ENCODE measurements at places on chromosomes 7 and 10.

GRCh38 chr7:47066976-47067614 is 514.8 kb downstream of the TNS3 start:
- no peak for DNase-seq

DNA sequence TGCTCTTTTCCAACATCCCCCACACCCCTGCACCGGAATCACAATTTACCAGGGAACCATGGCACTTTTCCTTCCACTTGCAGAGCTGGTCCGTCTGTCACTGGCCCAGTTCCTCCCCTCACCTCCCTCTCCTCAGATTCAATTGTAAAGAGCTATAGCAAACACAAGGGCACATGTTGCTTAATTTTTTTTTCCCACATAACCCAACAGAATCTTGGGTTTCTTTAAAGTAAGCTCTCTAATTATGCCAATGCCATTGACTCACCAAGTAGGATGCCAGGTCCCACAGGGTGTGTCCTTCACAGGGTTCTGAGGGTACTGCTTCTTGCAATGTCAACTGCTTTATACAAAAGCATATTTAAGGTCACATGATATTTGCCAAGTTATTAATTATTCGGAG is 262.2 kb downstream of the AUTS2 start:
- DNase-seq: no peak

- no peak for DNase-seq
Measured at GRCh38 chr7:159078911-159079270, 65.8 kb downstream of the VIPR2 start.

- no peak for DNase-seq
Measured at GRCh38 chr7:137734221-137734620, 112.6 kb downstream of the DGKI start.

DNA sequence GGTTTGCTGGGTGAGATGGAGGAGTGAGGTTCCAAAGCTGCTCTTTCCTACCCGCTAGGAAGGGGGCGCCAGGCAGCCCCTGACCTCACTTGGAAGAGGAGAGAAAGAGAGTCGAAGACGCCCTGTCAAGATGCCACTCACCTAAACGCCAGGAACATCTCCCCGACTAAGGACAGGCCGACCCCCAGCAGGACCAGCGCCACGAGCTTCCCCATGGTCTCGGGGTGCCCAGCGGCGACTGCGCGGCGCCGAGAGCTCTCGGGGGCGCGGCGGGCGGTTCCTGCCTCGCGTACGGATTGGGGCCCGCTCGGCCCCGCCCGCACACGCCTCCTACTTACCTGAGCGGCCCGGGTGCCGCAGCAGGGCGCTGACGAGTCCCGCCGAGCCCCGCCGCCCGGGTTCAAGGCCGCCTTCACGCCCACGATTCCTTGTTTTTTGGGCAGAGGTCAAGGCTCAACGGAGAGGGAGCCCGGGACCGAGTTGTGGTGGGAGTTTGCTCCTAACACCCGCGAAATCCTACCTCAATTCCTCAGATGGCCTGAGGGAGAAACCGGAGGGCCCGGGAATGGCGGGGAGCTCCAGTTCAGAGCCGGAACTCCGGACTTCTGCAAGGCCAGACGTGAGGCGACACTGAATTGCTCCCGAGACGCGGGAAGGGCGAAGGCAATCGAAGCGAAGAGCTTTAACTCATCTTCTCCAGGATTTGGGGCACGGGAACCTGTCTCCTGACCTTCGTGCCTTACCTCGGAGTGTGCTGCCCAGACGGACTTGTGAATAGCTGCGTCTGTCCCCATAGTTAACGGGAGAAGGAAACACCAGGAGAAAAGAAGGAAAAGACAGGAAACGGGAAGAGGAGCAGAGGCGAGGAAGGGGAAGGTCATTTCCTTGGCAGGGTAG is at the start of gene PON3:
PON3 (minus strand) TSS at position 240 of the 897 bp plus-strand sequence; CDS start at position 215, 25 bp downstream.
- DNase-seq: peak; percentile 31

GRCh38 chr10:107741971-107742370 is 577.5 kb upstream of the SORCS1 start:
- no peak for DNase-seq

DNA sequence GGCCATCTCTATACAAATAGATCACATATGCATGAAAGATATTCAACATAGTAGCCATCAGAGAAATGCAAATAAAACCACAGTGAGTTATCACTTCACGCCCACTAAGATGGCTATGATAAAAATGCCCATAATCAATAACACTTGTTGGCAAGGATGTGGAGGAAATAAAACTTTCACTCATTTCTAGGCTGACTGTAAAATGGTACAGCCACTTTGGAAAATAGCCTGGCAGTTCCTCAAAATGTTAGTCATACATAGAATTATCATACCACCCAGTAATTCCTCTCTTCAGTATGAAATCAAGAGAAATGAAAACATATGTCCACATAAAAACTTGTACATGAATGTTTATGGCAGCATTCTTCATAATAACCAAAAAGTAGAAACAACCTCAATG is 324.9 kb downstream of the LRRTM3 start:
- no peak for DNase-seq

DNA sequence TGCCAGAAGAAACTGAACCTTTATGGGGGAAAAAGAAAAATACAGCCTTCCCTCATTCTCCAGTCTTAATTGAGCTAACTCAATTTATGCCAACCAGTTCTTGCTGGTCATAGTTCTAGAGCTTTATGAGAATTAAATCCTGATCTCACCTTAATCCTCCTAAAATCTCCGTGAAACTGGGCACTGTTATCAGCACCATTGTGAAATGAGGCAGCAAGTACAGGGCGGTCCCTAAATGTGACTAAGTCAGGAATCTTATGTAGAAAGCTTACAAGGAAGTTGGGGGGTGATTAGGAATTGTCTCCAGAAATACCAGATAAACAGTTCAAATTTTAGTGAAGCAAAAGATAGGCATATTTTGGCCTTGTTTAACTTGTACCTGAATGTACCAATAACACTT is 10.7 kb upstream of the INSYN2A start:
- no peak for DNase-seq

- DNase-seq: no peak
Measured at GRCh38 chr7:104124469-104124868, 83.3 kb downstream of the ORC5 start.

- DNase-seq: no peak
Measured at GRCh38 chr10:69492746-69493462, 41.6 kb downstream of the TSPAN15 start.

GRCh38 chr10:118977022-118977599 is 52.4 kb upstream of the NANOS1 start:
- no peak for DNase-seq

GRCh38 chr7:24902276-24902675 is 77.7 kb downstream of the OSBPL3 start:
- no peak for DNase-seq

- no peak for DNase-seq
Measured at GRCh38 chr7:101164071-101164840, 1.1 kb downstream of the VGF start.

DNA sequence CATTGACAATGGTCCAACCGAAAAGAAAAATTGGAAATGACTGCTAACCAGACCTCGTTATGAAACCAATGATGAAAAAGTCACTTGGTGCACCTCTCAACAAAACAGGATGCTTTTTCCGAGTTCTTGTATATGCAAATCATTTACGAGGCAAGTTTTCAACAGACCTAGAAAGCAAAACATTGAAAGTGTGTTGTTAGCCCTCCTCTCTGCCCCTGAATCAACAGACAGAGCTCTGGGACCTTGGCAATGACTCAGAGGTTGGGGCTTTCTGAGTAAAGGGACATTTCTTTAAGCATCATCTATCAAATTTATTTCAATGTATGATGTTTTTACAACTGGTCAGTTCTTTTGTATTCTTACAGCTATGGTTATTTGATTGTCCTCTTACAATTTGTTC is 16.3 kb upstream of the DKK1 start:
- DNase-seq: no peak

- DNase-seq: no peak
Measured at GRCh38 chr10:97499561-97500296, 1.0 kb downstream of the UBTD1 start.

DNA sequence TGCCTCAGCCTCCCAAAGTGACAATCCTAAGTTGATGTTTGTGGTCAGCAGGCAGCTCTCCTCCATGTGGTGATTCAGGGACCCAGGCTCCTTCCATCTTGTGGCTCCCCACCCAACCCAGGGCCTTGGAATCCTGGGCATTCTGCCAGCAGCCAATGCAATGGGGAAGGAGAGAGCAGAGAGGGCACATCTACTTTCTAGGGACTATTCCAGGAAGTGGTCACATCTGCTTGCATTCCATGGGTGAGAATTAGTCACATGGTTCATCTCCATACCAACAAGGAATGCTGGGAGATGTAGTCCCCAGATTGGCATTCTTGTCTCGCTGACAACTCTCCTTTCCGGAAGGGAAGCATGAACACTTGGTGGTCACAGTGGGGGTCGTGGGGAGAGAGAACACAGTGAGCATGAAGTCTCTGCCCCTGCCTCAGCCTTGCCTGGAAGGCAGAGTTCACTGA is 9.9 kb upstream of the SRRM3 start:
- no peak for DNase-seq
